ENCODE measurements at places on chromosomes 2 and 18.
A peak's percentile ranks its signal among the peaks of the same experiment; 100 is the strongest.

DNA sequence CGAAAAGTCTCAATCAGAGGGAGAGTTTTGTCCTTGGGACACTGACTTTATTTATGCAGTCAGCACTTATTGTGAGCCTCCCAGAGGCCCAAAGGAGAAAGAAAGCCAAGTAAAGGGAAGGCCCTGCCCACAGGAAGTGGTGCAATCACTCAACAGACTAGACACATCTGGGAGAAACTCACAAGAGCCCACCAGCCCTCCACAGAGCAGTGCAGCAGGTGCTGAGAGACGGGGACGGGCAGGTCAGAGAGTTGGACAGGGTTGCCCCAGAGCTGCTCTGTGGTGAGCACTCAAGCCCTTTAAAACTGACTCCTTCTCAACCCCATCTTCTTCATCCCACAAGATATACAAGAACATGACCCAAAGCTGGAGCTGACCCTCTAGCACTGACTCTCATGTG, 96.0 kb downstream of the TFCP2L1 start:
- no peak for DNase-seq

- DNase-seq = no peak
These were observed 178.1 kb upstream of the PIEZO2 start for GRCh38 chr18:11327391-11328009.

DNA sequence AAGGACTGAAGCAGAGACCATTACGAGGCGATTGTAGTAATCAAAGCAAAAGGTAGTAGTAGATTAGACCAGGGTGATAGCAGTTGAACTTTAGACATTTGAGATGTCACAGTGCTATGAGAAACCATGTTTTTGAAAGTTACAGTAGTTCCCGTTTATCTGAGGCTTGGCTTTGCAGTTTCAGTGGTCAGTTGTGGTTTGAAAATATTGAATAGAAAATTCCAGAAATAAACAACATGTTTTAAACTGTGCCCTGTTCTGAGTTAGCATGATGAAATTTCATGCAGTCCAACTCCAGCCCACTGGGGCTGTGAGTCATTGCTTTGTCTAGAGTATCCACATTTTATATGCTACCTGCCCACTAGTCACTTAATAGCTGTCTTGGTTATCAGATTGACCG, 47.5 kb downstream of the ZNF638 start:
- DNase-seq = no peak

- DNase-seq = no peak
These were observed 31.9 kb downstream of the BMP10 start for GRCh38 chr2:68839260-68839833.

- no peak for DNase-seq
These were observed 36.5 kb downstream of the BCL2L11 start for GRCh38 chr2:111157071-111157661.

GRCh38 chr2:24816404-24816803, 23.2 kb downstream of the CENPO start:
- DNase-seq = no peak

GRCh38 chr2:64410671-64411070, 43.3 kb upstream of the LGALSL start:
- no peak for DNase-seq

GRCh38 chr2:121527009-121527682, 3.5 kb upstream of the RNU4ATAC start:
- no peak for DNase-seq

GRCh38 chr2:27431395-27431794, 3.0 kb downstream of the NRBP1 start:
- DNase-seq = no peak

DNA sequence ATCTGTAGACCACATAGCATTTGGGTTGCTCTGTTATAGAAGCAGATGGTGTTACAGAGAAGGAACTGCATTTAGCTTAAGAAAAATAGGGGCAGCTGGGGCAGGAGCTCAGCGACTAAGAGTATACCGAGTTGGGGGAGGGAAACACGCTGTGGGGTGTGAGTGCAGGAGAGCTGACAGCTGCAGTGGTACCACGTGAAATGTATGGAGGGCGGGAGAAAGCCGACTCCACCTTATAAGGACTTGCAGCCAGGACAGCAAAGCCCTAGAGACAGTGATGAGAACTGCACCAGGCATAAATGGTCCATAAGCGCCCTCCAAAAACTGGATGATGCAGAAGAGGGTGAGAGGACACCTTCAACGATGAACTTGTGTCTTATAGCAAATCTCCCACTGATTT, 237.6 kb downstream of the PRKCE start:
- DNase-seq = peak; percentile 39

DNA sequence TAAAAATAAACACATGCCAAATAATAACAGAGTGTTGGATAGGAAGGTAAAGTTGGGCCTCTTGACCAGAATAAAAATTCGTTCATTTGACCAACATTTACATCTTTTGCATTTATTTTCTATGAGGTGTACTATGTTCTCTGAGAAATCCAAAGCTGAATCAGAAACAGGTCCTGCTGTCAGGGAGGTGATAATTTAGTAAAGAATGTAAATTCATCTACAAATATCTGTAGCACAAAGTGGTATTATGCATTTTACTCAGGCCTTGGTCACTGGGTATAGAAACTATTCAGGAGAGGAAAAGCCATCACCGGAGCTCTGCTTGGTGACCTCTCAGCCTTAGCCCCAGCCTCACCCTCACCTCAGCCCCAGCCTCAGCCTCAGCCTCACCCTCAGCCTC, 208.9 kb downstream of the SPP2 start:
- no peak for DNase-seq

DNA sequence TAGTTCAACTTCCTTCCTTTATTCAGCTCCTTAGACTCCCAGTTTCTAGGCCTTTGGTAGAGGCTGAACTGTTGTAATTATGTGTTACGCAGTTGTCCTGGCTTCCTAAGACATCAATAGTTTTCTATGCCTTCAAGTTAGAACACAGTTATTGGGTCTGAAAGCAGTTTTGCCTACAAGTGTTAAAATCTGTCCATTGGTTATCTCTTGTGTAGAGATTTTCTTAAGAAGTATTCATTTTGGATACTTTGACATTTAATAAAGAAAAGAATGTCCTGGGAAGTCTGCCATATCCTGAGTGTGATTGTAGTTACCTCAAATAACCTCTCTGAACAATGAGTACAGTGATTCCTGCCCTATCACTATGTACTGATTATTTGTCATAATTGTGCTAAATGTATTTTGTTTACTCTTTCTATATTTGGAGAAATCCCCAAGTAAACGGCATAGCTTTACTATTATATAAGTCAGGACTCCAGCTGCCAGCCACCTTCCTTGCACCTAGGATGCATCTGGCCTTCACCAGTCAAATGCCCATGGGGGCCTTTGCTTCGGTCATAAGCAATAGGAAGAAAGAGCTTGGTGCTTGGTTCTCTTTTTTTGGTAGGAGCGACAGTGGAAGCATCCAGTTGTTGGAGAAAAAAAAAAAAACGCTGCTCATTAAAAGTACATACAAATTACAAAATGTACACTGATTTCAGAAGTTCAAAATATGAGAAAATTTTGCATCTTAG, 449.5 kb upstream of the PKDCC start:
- DNase-seq = no peak

- no peak for DNase-seq
These were observed 112.8 kb downstream of the SPTBN1 start for GRCh38 chr2:54568876-54569321.

GRCh38 chr2:128742467-128742866, 423.8 kb upstream of the HS6ST1 start:
- no peak for DNase-seq

DNA sequence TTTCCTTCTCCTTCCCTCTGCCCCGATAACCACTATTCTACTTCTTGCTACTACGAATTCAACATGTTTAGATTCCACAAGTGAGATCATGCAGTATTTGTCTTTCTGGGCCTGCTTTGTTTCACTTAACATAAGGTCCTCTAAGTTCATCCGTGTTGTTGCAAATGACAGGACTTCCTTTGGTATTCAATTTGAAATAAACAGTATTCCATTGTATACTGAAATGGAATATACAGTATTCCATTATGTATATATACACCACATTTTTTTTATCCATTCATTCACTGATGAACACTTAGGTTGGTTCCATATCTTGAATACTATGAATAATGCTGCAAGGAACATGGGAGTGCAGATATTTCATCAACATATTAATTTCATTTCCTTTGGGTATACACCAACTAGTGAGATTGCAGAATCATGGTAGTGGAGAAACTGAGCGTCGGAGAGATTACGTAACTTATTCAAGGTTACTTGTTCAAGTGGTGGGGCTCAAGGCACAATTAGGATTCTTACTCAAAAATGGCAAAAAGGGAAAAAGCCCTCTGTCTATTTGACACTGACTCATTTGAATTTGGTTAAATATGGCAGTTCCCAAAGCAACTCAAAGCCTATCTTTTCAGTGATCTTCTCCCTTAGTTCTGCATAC, 85.1 kb downstream of the CHN1 start:
- no peak for DNase-seq

GRCh38 chr2:224219781-224220180, 180.7 kb upstream of the SERPINE2 start:
- no peak for DNase-seq

DNA sequence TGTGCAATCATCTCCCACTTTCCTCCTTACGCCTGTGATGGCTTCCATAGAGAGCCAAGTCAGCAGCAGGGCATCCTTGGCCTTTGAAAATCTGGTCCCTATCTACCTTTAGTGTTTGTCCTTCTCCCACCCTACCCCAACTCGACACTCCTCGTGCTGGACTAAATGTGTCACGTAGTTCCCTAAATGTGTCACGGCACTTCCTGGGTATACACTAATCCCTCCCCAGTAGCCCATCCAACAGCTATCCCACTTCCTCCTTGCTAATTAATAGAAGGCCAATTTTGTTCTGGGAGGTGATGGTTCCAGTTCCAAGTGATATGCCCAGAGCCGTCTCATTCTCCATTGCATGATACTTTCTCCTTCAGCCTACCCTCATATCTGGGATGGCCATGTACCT, 36.5 kb upstream of the ZFP36L2 start:
- no peak for DNase-seq

DNA sequence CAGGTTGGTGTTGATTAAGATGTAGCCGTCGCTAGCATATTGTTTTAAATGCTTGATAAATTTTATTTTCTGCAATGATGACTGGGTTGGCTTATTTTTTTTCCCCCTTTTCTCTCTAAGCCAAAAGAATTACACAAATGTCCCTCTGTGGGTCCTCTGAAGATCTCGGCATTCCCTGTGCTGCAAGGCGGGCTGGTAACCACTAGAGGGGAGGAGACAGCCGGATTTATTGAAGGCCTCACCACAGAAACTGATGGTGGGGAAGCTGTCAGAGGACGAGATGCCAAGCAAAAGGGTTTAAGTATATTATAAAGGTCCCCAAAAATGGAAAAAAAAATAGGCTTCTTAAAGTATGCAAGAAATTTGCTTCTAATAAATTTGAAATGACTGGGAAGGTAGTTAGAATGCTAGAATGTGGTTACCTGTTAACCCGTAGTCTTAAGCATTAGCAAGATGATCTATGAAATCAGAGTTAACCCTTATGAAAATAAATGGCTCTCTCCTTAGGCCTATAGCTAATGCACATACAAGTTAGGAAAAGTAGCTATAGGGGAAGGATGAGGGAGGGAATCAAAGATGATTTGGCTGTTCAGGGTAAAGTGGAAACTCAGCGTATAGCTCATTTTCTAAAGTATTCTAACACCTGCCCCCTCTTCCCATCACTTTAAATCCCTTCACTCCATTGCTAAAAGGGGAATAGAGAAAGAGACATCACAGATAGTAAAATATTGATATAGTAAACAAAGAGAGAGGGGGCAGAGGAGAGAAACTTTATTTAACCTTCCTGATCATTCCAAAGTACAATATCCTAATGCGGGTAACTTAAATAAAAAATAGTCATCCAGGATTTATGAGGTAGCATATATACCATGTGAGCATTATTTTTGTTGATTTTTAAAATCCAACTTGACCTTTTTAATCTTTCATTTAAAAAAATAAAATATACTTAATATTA, 894.5 kb upstream of the POU3F3 start:
- peak; percentile 62 for DNase-seq

DNA sequence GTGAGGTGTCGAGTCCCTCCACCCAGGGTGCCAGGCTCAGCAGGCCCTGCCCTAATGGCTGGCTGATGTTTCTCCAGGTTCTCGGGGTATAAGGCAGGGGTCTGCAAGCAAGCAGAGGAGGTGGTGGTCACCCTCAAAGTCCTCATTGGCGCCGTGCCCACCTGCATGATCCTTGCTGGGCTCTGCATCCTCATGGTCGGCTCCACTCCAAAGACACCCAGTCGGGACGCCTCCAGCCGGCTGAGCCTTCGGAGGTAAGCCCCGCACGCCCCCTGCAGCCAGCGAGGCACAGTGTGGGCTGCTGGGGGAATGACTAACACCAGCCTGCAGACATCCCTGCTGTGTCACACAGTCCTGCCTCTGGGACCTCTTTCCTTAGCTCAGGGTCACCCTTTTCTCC, 14.1 kb downstream of the MFSD2B start:
- DNase-seq = no peak

GRCh38 chr2:231238689-231239088, 40.3 kb downstream of the ARMC9 start:
- no peak for DNase-seq

- no peak for DNase-seq
These were observed 277.1 kb downstream of the TCF4 start for GRCh38 chr18:55310863-55311262.

DNA sequence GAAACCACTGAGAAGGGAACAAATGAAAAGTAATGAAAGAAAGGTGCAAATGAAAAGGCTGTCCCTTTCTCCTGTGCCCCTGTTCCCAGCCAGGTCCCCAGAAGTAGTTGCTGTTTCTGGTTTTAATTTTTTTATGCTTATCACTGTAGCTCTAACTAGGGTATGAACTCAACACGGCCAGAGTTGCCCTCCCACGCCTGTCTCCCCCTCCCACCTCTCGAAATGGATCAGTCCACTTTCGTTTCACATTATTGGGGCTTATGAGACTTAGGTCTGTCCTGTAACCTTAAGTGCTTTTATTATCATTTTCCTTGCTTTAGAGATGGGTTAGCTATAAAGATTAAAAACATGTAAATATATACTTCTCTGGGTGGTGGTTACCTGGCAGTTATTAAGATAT, 8.6 kb downstream of the RBFA start:
- no peak for DNase-seq

GRCh38 chr2:69817729-69818501, 11.5 kb upstream of the GMCL1 start:
- no peak for DNase-seq

DNA sequence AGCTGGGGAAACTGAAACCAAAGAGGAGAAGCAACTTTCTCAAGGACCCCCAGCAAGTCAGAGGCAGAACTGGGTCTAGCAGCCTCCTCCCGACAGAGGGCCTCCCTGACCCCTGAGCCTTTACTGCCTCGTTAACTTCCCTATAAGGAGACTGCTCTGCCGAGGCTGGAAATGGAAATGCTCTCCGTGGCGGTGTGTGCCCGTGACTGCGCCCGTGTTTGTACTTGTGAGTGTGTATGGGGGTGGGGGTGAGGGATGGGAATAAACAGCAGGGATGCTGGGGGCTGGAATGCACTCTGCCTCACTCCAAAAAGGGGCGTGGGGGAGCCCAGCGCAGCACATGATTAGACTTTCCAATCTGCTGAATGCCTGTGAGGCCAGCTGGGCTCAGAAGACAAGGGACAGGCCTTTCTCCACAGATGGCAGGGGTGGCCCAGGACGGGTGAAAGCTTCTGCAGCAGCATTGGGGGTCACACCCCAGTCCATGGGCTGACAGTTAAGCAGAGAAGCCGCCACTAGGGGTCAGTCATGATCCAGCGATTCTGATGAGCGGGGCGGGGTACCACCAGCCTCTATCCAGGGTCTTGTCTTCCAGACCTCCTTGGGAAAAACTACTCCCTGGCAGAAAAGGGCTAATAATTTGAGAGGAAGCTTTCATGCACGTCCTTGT, 26.8 kb downstream of the MPHOSPH10 start:
- DNase-seq = peak; percentile 36
